ENCODE measurements at places on chromosomes 6 and 20.
A peak's percentile ranks its signal among the peaks of the same experiment; 100 is the strongest.

GRCh38 chr6:25175681-25176080, 103.5 kb upstream of the CARMIL1 start:
- no peak for DNase-seq

GRCh38 chr6:46243754-46244153, 73.0 kb upstream of the ENPP5 start:
- DNase-seq: no peak

- DNase-seq: no peak
These were observed 481.5 kb downstream of the NKAIN2 start for GRCh38 chr6:124285146-124285545.

DNA sequence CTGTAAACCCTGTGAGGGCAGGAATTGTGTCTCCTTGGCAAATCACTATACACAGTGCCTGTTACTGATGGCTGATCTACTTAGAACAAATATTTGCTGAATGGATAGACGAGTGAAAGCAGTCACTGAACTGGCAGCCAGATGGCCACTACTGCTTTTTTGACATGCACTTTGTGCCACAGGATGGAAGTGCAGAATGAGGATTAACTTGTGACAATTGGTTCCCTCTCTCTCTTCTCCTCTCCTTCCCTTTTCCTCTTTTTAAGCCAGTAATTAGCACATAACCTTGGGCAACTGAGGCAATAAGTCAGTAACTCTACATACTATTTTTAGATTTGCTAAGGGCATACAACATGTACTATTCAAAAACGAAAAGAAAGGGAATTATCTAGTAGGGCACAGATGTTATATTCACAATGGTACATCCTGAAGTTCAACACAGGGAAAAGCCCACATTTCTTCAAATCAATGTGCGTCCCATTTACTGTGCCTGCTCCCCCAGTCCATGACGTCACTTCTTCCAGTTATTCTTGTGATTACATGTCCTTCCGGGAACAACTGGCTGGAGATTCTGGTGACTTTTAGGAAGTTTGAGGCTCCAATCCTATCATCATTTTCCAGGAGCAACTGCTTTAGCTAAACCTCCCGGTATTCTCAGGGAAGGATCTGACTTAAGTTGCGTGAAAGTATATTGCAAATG, 17.0 kb upstream of the RPS6KA2 start:
- DNase-seq: no peak

DNA sequence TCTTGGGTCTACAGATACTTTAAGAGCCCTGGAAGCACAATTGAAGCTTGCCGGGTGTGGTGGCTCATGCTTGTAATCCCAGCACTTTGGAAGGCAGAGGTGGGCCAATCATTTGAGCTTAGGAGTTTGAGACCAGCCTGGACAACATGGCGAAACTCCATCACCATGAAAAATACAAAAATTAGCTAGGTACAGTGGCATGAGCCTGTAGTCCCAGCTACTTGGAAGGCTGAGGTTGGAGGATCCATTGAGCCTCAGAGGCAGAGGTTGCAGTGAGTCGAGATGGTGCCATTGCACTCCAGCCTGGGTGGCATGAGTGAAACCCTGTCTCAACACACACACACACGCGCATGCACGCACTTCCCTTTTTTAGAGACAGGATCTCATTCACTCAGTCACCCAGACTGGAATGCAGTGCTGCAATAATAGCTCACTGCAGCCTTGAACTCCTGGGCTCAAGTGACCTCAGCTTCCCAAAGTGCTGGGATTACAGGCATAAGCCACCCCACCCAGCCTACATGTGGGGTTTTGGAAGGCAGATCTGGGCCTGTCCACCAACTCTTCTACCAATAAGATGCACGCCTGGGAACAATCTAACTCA, 182.5 kb upstream of the JARID2 start:
- no peak for DNase-seq

- no peak for DNase-seq
These were observed 11.8 kb downstream of the DSE start for GRCh38 chr6:116382587-116382986.

- DNase-seq: no peak
These were observed 534.1 kb upstream of the JAG1 start for GRCh38 chr20:11207749-11208502.

- DNase-seq: no peak
These were observed 153.4 kb downstream of the PHACTR1 start for GRCh38 chr6:12869816-12870432.

GRCh38 chr6:13302751-13303667, 25.3 kb downstream of the TBC1D7 start:
- peak; percentile 47 for DNase-seq

- no peak for DNase-seq
These were observed 164.7 kb upstream of the RIMS1 start for GRCh38 chr6:71721642-71722041.

DNA sequence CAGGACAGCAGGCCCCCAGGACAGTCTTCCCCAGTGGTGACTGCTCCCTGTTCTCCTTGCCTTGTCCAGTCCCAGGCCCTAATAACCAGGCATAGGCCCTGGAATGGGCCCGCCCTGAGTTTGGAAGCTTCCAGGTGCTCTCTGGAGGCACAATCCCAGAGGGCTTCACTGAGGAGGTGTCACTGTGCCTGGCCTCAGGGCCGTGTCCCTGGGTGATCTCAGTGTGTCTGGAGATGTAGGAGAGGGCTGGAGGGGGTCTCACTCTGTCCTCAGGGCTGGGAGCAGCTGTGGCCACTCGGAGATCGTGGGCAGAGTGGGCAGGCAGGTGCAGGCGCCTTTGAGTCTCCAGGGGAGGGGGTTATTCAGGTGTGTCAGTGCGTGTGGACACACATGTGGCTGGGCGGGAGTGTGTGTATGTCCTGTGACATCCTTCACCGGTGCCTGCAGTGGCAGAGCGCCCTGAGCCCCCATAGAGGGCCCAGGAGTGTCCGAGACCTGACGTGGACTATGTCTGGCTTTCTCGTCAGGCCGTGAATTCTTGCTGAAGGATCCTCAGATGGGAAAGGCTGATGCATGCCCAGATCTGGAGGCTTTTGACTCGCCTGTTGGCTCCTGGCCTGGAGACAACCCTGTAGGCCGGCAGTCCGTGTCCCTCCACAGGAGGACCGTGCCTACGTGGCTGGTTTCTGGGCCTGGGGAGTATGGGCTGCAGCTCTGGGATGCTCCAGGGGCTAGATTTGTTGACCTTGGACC, 5.5 kb upstream of the NPBWR2 start:
- no peak for DNase-seq

DNA sequence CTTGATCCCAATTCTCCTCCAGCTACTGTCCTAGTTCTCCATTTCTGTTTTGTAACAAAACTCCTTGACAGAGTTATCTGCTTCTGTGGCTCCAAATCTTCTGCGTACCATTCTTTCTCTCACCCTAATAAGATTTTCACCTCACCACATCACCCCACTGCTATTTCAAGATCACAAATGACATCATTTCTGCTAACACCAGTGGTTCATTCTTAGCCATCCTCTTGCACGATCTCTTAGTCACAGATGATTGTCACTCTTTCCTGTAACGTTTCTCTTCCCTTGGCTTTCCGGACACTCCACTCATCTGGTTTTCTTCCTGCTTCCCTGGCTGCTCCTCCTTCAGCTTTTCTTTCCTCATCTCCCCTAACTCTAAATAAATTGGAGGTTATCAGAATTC, 56.8 kb upstream of the FABP7 start:
- no peak for DNase-seq

- DNase-seq: no peak
These were observed 39.1 kb downstream of the PGM3 start for GRCh38 chr6:83153883-83154521.

DNA sequence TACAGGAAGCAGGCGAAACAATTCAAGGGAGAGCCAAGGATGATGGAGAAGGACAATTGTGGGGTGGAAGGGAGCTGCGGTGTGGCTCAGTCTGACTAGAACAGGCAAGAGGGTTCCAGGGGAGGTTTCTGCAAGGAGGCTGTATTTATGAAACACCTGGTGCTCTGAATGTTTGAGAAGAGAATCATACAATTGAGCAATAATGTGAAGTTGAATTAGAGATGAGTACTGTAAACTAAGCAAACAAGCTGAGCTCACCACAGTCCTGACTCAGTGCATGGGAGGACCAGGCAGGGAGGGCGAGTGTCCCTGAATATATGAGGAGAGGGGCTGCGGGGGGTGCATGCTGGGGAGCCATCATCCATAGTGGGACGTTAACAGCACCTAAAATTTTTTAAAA, 279.7 kb downstream of the KIF16B start:
- DNase-seq: no peak

All from activated naive CD4-positive, alpha-beta T cell treated with Interleukin-2 at 50 U/mL for 16 hours (primary cell).